ENCODE measurements at places on chromosomes 12 and 14. TPM values are rescaled to one million over a fixed set of nuclear protein-coding genes. Genes with fewer than 3 reads are reported as not detected.
A peak's percentile ranks its signal among the peaks of the same experiment; 100 is the strongest.

Gene PLCZ1
- not detected for total RNA-seq

Gene PIK3C2G
- total RNA-seq, result 0.13 TPM

Gene NEUROD4
- not detected for total RNA-seq

Gene ANKS1B
- not detected for total RNA-seq

Gene CLEC14A
- total RNA-seq, result 0.58 TPM

Gene SERPINA3
- total RNA-seq, result 33.9 TPM

Gene TEX22
- 0.27 TPM for total RNA-seq

Gene VCPKMT
- total RNA-seq, result 6.6 TPM

Gene PA2G4
- 179 TPM for total RNA-seq

Gene TRPV4
- 0.75 TPM for total RNA-seq

Gene DDX47
- 59.0 TPM for total RNA-seq

Gene PZP
- not detected for total RNA-seq

Gene ARHGEF40
- total RNA-seq, result 59.7 TPM

Gene SIX6
- total RNA-seq, result not detected

Gene MDM2
- total RNA-seq, result 160 TPM

Gene ARHGAP9
- 1.1 TPM for total RNA-seq

Gene GPRC5D
- not detected for total RNA-seq

Gene DBX2
- total RNA-seq, result not detected

Gene ISM2
- total RNA-seq, result 0.13 TPM

DNA sequence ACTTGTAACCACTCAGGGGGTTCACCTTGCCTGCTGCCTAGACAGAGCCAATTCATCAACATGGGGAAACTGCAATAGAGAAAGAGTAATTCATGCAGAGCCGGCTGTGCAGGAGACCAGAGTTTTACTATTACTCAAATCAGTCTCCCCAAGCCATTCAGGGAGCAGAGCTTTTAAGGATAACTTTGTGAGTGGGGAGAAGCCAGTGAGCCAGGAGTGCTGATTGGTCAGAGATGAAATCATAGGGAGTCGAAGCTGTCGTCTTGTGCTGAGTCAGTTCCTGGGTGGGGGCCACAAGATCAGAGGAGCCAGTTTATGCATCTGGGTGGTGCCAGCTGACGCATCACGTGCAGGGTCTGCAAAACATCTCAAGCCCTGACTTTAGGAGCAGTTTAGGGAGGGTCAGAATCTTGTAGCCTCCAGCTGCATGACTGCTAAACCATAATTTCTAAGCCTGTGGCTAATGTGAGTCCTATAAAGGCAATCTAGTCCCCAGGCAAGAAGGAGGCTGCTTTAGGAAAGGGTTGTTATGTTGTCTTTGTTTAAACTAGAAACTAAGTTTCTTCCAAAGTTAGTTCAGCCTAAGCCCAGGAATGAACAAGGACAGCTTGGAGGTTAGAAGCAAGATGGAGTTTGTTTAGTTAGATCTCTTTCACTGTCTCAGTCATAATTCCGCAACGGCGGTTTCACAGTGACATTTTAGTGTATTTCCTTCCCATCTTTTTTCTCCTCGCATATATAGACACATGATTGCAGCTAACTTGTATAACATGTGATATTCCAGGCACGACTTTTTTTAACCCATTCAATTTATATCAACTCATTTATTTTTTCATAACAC, 68.9 kb upstream of the NCOR2 start:
- no peak for DNase-seq

DNA sequence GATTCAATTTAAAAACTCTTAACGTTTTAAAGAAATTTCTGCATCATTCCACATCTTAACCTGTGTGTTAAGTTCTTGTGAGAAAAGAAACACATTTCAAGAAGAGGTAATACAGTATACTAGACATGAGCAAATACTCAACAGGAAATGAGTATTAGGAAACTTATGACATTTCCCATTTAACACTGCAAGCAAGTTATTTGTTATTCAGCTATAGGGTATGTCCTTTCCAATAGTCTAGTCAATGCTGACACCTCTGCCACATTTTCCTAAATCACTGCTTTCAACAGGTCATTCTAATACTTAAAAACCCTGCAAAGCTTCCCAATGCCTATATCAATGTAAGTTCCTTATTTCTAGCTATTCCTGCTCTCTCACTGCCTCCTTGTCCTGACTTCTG, 93.1 kb downstream of the DDHD1 start:
- DNase-seq, result no peak

- DNase-seq, result no peak
These were observed 768.1 kb upstream of the TBX3 start for GRCh38 chr12:115451780-115452736.

DNA sequence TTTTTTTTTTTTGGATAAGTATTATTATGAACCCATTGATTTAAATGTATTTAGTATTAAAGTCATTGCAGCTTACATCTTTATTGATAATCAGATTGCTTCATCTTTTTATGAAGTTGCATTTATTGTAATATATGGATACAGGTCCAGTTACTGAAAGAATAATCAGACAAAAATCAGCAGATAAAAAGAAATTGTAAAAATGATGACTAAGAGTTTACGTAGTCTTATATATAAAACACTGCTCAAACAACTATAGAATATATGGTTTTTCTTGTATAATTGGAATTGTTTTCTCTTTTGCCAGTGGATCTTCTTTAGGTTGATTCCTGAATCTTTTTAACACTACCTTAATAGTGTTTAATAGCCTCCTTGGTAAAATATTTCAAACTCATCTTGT, 378.3 kb downstream of the DUSP6 start:
- DNase-seq, result no peak

- DNase-seq, result no peak
These were observed 82.7 kb upstream of the BMP4 start for GRCh38 chr14:54039311-54039710.

GRCh38 chr12:121512561-121512960, 68.3 kb downstream of the KDM2B start:
- no peak for DNase-seq

DNA sequence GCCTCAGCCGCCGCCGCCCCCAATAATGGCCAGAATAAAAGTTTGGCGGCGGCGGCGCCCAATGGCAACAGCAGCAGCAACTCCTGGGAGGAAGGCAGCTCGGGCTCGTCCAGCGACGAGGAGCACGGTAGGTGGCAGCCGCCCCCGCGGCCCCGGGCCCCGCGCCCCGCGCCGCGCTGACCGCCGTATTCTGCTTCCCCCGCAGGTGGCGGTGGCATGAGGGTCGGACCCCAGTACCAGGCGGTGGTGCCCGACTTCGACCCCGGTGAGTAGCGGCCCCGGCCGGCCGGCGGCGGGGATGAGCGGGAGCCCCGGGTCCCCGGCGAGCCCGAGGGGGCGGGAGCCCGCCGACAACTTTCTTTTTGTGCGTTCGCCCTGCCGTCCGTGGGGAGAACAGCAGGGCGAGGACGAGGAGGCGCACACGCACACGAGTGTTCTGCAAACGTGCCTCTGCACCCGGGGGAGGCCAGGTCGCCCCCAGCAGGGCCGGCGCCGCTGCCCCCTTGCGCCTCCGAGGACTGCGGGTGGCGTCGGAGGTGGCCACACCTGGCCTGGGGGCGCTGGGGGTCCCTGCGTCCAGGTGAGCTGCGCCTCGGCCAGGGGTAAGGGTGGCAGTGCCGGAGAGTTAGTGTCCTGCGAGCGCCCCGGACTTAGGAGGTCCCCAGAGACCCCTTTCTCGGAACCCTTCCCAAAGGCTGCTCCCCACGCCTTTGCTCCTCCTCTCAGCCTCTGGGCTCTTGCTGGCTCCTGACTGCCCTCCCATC, 794 bp downstream of the RCOR1 start:
- no peak for DNase-seq

- no peak for DNase-seq
These were observed 253.4 kb upstream of the SFSWAP start for GRCh38 chr12:131457331-131458047.

- DNase-seq, result no peak
These were observed 81.7 kb upstream of the TMEM263 start for GRCh38 chr12:106873983-106874382.

DNA sequence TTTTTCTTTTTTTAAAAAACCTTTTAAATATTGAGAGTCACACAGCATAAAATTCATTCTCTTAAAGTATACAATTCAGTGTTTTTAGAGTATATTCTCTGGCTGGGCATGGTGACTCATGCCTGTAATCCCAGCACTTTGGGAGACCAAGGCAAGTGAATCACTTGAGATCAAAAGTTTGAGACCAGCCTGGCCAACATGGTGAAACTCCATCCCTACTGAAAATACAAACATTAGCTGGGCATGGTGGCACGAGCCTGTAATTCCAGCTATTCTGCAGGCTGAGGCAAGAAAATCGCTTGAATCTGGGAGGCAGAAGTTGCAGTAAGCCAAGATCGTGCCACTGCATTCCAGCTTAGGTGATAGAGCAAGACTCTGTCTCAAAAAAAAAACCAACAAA, 68.4 kb upstream of the BCAT1 start:
- DNase-seq, result no peak

GRCh38 chr14:80923368-80923767, 18.2 kb downstream of the CEP128 start:
- DNase-seq, result no peak

- DNase-seq, result no peak
These were observed 21.8 kb downstream of the LMO3 start for GRCh38 chr12:16583969-16584745.

GRCh38 chr12:69024413-69024812, 91.4 kb upstream of the CPM start:
- DNase-seq, result peak; percentile 98

DNA sequence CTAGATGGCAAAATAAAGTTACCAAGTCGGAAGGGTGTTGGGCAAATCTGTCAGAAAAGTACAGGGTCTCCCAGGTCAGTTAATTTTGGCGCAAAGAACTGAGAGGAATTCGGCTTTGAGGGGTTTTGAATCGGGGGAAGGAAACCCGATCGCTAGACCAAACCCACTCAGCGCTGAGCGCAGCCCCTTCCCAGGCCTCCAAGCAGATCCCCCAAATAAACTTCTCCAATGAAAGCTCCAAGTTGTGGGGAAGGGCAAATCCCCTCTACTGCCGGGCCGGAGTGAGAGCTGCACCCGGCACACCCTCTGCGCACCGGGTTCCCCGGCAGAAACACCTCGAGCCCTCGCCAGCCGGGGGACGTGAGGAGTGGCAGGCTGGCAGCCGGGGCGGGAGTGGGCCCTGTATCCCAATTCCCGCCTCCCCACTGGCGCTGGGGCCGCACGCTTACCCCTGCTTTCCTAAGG, 441 bp downstream of the E2F7 start:
- DNase-seq, result no peak

GRCh38 chr12:12518919-12519318, 43.7 kb downstream of the DUSP16 start:
- DNase-seq, result no peak

DNA sequence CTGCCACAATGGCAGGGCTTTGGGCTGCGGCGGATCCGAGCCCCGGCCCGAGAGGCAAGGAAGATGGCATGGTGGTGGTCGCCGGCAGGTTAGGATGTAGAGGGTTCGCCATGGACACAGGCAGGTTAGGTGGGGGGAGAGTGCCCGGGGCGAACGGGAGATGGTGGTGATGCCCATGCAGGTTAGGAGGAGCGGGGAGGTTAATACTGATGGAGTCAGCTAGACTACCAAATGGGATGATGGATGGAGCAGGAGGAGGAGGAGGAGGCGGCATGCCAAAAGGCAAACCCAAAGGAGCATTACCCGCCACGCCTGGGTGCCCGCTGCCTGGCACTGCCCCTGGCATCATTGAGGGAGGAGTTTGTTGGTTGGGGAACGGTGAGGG, 6.2 kb downstream of the MYL6 start:
- DNase-seq, result no peak

- no peak for DNase-seq
These were observed 65.3 kb downstream of the DENND5B start for GRCh38 chr12:31525496-31526157.

GRCh38 chr12:64205542-64205941, 16.6 kb downstream of the KICS2 start:
- no peak for DNase-seq

GRCh38 chr12:97716356-97716755, 253.8 kb downstream of the RMST start:
- DNase-seq, result no peak

- no peak for DNase-seq
These were observed 12.8 kb downstream of the STX2 start for GRCh38 chr12:130826151-130826801.

DNA sequence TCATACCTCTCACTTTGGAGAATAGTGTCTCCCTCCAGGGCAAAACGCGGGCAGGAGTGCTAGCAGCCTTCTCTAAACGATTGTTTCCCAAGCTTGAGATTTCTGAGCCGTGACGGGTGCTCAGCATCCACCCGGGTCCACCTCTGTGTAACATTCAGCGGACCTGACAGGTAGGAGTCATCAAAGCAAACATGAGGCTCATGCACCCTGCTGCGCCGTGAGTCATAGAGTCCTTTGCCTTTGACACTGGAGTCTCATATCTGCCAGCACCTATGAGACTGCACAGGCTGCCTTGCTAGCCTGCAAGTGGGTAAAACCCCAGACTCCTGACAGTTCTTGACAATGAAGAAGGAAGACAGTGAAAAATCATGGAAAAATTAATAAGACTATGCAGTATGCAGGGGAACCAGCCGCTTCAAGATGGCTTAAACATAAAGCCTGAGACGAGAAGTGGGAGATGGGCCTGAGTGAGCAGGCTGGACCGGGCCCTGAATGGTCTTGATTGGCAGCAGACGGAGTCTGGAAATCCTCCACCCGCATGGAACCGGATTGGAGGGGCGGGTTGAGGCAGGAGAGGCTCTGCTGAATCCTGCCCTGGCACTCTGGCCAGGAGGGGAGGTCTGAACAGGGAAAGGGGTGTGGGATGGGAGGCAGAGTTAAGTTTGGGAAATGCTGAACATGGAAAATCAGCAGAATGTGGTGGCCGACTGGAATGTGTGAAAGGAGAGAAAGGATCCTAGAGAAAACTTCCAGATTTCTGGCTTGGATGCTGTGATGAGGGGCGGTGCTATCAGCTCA, 54.2 kb downstream of the LGMN start:
- DNase-seq, result peak; percentile 52

GRCh38 chr12:121637231-121637914, 11.0 kb downstream of the ORAI1 start:
- no peak for DNase-seq

DNA sequence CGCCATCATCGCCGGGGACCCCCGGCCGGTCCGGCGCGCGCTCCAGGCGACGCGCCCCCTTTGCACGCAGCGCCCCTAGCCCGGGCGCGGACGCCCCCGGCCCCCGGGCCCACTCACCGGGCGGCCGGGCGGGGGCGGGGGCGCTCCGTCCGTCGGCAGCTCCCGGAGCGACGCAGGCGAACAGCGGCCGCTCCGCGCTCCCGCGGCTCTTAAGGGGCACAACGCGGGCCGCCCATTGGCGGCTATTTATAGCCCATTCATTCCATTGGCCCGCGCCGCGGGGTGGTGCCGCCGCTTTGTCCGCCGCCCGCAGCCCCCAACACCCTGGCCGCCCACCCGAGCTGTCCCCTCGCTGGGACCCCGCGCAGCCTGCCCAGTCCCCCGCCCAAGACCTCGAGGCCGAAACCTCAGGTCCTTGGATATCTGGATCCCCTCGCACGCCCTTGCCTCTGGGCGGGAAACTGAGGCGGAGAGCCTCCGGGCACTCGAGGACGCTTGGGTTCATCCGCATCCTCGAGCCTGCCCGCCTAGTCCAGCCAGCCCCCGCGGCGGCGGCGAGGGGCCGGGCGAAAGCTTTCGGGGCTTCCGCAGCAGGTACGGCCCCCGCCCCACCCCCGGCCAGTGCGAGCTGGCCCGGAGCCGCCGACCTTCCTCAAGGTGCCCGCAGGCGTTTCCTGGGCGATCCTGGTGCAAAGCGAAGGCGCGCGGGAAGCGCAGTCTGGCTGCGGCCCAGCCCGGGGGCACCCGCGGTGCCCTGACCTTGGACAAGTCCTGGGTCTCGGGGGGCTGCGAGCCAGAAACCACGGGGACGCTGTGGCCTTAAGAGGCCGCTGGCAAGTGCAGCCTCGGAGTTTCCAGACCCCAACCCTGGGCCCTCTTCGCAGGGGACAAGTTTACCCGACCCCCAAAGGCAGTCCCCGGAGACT, at the start of gene CKB:
CKB (minus strand) TSS at position 182 of the 926 bp plus-strand sequence. CDS start 337 bp downstream, outside the sequence.
- no peak for DNase-seq
